Fibroblast of the aortic adventitia (primary cell): ENCODE measurements at places on chromosomes 11 and 22. TPM values are rescaled to one million over a fixed set of nuclear protein-coding genes. Genes with fewer than 3 reads are reported as not detected.

The KRTAP5-2 gene
- total RNA-seq: not detected in 2 replicates

The KRTAP5-1 gene
- total RNA-seq: not detected in 2 replicates

The IL18BP gene
- total RNA-seq: 1.1 and 2.2 TPM in 2 replicates

The ATG16L2 gene
- total RNA-seq: 9.1 and 12.4 TPM in 2 replicates

DNA sequence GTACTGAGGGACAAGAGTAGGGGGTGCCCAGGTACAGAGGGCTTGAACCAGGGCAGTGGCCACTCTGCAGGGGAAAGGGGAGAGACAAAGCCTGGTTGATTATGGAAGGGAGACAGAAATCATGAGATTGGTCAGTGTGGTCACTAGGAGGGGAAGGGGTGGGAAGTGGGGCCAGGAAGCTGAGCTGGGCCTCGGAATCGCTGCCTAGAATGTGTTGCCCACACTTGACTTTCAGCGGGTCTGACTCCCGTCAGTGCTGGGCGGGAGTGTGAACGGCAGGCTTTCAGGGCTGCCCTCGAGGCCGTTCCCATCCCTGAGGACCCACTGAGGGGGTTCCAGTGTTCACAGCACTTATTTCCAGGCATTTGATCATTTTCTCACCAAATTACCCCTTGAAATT is 5.9 kb downstream of the DAGLA start:
- no peak for DNase-seq

DNA sequence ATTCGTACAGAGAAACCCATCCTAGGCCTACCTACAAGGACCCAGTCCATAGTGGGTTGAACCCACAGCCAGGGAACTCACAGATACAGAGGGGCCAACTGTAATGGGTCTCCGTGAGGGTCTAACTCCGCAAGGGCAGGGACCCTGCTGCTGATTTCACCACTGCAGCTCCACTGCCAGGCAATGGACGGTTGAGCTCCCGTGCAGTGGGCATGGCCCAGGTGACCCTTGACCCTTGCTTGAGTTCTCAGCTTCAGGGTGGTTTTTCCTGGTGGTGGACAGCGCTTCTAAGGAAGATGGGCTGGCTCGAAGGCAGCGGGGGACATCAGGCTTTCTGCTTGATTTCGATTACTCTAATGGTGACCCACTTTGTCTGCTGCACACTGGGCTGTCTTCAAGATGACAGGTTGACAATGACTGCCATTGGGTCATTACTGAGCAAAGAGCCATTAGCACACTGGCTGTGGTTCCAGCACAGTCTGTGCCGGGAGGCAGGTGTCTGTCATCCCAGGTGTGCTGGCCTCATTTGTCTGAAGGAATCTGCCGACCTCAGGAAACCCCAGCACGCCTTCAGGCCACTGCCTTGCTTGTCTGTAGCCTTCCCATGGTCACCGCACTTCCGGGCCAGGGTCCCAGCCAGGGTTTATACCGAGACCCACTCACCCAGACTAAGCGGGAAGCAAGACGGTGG is 3.7 kb upstream of the GAL start:
- no peak for DNase-seq
